Kidney glomerular epithelial cell (primary cell): ENCODE measurements at places on chromosomes 2 and 18.

GRCh38 chr2:74036450-74037195, 51.9 kb downstream of the TET3 start:
- no peak for DNase-seq

DNA sequence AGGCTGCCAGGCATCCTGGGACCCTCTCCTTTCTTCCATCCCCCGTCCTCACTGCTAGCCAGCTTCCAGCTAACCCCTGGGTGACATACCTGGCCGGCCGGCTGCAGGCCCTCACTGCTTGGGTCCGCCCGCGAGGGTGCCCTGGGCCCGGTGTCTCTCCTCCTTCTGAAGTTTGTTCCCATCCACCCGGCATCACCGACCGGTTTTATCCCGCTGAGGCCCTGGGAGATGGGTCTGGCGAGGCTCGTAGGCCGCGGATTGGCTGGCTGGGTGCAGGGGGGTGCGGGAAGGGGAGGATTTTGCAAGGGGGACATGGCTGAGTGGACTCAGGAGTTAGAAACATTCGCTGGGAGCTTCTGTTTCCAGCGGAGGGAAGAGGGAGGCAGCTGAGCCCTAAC, at the start of gene PAX8:
Gene PAX8 (minus strand): TSS at position 180 of the 398 bp plus-strand sequence. CDS start 527 bp downstream, outside the sequence.
- DNase-seq: peak; percentile 99

GRCh38 chr2:169203952-169204351, 134.6 kb downstream of the DHRS9 start:
- no peak for DNase-seq

DNA sequence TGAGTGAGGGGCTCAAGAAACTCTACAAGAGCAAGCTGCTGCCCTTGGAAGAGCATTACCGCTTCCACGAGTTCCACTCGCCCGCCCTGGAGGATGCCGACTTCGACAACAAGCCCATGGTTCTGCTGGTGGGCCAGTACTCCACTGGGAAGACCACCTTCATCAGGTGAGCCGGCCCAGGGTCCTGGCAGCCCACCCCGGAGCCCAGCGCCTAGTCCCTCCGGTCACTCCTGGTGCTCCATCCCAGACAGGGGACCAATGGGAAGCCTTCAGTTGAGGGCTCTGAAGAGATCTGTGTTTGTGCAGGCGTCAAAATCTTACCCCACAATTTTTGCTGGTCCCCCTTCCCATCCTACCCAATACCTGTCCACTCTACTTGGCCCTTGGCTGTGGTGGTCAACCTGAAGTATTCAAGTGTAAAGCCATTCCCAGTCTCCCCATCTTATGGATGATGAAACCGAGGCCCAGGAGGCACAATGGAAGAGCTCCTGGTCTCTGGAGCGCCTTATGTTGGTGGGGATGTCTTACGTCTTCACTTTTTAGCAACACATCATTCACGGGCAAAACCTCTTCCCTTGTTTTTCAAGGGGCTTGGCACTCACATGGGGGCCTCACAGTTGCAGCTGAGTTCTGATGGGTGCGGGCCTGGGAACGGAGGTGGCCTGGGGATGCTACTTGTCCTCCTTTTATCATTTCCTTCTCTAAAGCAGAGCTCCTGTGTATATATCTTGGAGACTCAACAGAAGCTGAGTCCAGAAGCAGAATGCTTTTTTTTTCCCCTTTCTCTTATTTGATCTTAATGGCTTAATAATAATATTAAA, 941 bp downstream of the EHD3 start:
- DNase-seq: no peak

DNA sequence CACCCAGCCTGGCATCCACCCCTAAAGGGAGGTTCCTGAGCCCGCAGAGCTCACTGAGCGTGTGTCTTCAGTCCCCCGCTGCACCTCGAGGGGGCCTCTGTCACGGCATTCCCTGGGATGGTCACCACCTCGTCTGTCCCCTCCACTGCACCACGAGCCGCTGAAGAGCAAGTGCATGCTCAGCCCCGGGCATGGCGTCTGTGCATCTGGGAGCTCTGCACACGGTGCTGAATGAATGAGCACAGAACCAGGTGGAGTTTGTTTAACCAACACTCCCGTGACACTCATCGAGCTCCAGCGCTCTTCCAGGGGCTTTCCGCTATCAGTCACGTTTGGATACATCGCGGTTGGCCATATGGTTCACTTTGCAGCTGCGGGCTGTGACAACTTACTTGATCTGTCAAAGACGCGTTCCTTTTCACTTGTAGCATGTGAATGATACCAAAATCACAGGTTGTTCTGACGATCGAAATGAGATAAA, 9.2 kb downstream of the ALLC start:
- DNase-seq: no peak

GRCh38 chr2:38658613-38659012, 7.3 kb upstream of the GALM start:
- DNase-seq: no peak

GRCh38 chr2:173271825-173272224, 82.8 kb upstream of the CDCA7 start:
- no peak for DNase-seq

- no peak for DNase-seq
Observed at GRCh38 chr18:23250893-23251656, 115.8 kb downstream of the CABLES1 start.

DNA sequence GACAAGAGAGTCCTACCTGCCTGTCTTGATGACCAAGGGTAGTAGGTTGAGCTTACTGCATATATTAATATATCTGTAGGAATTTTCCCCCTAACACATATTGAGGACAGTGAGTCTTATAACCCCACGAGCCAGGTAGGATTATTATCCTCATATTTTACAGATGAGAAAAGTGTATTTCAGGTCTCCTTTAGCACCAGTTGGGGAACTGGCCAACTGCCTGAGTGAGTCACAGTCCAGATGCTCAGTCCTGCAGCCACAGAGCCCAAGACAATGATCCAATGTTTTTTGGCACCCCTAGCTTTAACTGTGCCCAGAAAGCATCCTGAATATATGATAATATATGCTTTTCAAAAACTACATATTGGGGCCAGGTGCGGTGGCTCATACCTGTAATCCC, 30.8 kb upstream of the GLS start:
- DNase-seq: no peak

- peak; percentile 25 for DNase-seq
Observed at GRCh38 chr2:101337877-101338276, 29.4 kb upstream of the RNF149 start.

- DNase-seq: no peak
Observed at GRCh38 chr2:77746780-77747179, 224.6 kb upstream of the LRRTM4 start.

- peak; percentile 98 for DNase-seq
Observed at GRCh38 chr2:208542465-208543041, 136.0 kb downstream of the PTH2R start.

DNA sequence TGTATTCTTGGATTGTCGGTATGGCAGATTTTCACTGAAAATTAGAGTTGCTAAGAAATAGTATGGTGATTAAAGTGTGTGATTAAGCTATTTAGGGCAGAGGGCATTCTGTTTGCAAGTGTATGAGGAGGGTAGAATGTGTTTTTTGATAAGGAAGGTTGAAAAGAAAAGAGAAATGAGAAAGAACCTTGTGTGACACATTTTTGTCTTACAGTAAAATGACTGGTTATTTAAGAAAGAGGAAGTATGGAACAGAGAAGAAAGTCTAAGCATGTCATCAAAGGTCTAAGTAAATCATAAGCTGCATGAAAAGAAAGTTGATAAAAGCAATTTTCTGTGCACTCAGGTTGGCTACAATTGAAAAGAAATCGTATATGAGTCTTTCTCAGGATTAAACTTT, 5.2 kb upstream of the RSAD2 start:
- DNase-seq: no peak

DNA sequence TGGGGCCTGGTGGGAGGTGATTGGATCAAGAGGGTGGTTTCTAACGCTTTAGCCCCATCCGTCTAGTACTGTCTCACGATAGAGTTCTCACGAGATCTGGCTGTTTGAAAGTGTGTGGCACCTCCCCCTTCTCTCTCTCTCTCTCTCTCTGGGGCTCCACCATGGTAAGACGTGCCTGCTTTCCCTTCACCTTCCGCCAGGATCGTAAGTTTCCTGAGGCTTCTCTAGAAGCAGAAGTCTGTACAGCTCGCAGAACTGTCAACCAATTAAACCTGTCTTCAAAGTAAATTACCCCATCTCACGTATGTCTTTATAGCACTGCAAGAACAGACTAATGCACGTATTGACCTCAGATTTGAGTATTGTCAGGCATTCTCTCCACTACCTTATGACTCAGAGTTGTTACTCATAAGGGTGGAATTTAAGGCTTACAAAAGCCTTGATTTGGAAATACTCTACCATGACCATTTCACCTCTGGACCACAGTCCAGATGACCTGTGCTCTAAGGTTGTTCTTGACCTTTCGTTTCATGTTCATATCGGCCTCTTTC, 99.5 kb upstream of the AGAP1 start:
- peak; percentile 22 for DNase-seq
